ENCODE measurements at places on chromosomes 12 and 14.

DNA sequence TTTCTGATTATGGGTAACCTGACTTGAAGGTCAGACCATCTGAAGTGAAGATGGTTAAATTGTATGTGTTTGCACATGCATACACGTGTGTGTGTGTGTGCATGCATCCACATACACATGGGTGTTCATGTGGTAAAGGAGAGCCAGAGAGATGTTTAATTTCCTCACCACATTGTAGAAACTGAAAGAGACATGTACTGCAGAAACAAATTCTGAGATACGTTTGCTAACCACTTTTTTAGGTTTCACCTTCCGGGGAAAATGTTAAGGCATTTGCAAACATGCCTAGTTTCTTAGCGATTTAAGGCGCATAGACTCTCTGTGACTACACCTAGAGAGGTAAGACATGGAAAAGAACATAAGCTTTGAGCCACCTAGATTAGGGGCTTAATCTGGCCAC, 362.9 kb downstream of the RAD51B start:
- no peak for DNase-seq

GRCh38 chr12:1581973-1582708, 12.2 kb downstream of the FBXL14 start:
- DNase-seq: no peak

DNA sequence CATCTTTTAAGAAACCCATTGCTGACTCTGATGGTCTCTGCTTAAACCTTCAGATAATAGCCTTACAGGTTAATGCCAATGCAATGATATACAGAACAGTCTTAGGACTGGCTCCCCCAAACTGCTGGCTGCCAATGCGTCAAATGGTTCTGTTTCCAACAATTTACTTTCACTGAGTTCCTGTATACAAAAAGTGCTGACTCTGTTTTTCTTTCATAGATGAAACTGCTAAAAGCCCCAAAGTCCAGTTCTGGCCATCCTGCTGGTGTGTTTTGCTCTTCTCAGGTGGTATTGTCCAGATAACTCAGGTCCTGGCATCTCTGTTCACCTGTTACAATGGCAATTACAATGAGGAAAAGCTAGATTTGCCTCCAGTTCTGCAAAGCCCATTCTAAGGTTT, 326.9 kb downstream of the GRIN2B start:
- DNase-seq: no peak

GRCh38 chr12:52093346-52093745, 13.8 kb downstream of the SMIM41 start:
- no peak for DNase-seq

DNA sequence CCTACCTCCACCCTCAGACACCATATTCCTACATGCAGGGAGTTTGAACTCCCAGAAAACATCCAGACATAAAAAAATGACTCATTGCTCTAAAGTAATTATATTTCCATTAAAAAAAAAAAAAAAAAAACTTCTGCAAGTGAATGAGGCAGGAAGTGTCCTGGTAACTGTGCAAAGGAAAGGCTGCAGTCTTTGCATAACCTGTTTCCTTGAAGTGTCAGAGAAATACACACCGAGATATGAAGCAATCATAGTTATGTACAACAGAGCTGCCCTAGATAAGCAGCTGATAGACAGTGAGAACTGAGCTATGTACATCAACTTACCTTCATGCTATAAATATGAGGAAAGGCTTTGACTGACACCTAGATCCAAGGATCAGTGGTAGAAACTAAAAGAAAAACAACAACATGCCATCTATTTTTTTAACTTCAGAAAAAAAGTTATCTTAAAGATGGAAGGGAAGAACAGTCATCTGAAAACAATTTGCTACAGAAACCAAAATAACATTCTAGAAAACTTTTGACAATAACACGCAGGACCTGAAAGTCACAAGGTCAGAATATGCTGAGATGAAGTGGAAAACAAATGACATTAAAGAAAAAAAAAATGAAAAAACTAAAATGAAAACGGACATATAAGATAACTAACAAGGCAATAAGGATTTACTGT, 263.2 kb downstream of the SEC23A start:
- DNase-seq: no peak

Data from H1 (cell line).